NCI-H1092 treated with DMSO at 0.1 percent for 48 hours (cell line): ENCODE measurements at places on chromosomes 11 and 22.

- DNase-seq = no peak
These were observed 24.1 kb downstream of the GRAMD1B start for GRCh38 chr11:123454060-123454651.

GRCh38 chr11:11409901-11410300, 56.9 kb upstream of the CSNK2A3 start:
- DNase-seq = peak; percentile 68

- DNase-seq = no peak
These were observed 102.1 kb downstream of the MN1 start for GRCh38 chr22:27699383-27700019.

- no peak for DNase-seq
These were observed 211.0 kb upstream of the NAV2 start for GRCh38 chr11:19501631-19502030.

DNA sequence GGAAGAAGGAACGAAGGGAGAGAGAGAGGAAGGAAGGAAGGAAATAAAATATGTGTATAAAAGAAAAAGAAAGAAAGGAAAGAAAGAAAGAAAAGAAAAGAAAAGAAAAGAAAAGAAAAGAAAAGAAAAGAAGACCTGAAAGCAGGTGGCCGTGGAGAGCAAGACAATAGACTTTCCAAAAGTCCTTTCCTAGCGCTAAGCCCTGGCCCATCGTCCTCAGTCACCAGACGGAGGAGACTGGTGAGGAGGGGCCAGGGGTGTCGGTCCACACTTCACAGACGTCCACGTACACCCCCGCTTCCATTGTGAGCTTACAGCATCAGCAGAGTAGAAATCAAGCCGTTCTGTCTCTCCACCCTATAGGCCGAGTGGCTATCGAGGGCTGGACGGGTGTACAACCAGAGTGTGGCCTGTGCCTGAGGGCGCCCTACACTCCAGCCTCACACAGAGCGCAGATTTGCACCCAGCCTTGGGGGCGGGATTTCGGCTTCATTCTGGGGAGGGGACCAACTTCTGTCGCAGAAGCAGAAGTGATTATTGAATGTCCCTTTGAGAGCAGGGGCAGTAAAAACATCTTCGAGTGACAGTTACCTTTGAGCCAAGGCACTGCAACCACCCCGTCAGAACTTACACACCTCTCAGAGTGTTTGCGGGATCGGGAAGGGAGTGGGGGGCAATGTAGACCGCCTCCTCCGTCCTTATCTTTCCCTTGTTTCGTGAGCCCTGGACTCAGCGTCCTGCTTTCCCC, 2.0 kb upstream of the BSX start:
- peak; percentile 85 for DNase-seq

DNA sequence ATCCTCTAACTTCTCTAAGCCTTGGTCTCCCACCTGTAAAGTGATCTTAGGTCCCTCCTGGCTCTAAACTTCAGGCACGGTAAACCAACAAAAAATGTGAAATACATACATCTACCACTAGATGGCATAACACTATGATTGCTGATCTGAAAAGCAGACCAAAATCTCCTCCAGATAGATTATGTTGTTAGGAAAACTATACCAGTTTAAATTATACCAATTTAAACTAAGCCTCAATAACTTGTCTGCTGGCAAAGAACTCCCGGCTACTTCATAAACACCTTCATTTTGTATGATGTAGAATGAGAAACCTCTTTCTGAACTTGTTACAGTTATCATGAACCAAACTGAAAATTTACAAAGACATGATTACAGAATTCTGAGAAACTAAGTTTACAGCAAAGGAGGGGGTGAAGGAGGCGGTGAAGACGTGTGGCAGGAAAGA, 85.9 kb downstream of the SBF2 start:
- peak; percentile 48 for DNase-seq

GRCh38 chr11:74676596-74676995, 54.6 kb downstream of the CHRDL2 start:
- DNase-seq = no peak

GRCh38 chr11:44556735-44557409, 8.6 kb upstream of the CD82 start:
- peak; percentile 59 for DNase-seq

- no peak for DNase-seq
These were observed 60.2 kb downstream of the TNRC6B start for GRCh38 chr22:40237788-40238424.

DNA sequence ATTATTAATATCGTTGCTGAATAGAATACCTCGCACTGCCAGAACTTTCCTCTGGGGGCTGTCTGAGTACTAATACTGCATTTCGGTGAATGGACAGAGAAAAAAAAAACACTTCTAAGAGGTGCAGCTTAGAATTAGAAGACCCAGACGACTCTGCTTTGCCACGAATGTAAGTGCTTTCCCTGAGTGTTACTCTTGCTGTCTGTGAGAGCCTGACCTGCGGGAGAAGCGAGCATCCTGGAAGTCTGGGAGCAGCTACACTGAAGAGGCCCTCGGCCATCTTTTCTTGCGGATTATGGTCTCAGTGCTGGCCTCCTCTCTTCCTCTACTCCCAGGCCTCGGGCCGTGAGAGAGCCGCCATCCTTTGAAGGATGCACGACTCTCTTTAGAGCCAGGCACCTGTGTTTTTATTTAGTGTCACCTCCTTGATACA, 94.9 kb downstream of the SCN3B start:
- peak; percentile 84 for DNase-seq

DNA sequence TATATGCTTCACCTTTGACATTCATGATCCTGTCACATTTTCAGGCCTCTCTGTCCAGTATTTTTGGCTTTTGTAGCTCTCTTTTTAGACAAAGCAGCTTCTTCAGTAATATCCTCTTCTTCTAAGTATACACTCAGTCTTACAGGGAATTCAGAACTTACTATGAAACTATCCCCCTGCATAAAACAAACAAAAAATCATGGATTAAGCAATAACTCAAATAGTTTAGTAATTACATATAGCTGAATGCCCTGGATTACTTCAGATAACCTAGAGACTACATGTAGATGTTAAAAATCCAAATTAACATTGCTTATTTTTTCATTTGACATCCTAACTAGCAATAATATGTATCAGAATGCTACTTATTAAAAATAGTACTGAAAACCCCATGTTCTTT, 5.2 kb downstream of the TAF1D start:
- no peak for DNase-seq

- DNase-seq = no peak
These were observed 28.9 kb upstream of the CARD18 start for GRCh38 chr11:105168457-105168856.

DNA sequence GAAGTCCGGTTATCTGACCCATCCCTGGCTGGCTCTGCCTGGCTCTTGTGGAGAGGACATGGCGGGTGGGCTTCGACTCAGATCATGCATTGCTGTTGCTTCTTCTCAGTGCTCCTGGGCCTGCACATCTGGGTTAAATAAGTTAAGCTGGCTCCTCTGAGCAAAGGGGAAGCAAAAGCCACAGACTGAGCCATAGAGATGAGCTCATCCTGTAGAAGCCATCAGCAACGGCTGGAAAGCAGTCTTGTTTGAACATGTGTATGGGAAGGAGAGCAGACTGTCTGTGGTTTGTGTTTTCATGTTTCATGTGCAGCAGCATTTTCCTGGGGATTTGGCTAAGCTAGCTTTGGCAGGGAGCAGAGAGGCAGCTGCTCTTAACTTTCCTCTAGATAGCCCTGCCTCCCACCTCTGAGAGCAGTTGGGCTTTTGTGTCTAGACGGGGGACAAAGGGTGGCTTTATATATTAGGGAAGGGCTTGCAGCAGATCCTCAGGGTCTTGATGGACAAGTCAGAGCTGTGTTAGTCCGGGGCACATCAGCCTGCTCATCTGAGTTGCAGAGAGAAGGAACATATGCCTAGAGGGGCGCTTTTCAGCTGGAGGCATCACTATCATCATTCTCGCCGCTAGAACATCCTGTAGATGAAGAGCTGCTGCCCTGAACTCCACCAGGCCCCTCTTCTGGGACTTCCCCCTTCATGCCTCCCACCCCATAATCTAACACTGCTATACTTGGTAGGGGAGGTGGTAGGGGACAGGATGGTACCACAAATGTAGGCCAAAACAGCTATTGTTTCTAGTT, 14.9 kb downstream of the DCPS start:
- DNase-seq = no peak

DNA sequence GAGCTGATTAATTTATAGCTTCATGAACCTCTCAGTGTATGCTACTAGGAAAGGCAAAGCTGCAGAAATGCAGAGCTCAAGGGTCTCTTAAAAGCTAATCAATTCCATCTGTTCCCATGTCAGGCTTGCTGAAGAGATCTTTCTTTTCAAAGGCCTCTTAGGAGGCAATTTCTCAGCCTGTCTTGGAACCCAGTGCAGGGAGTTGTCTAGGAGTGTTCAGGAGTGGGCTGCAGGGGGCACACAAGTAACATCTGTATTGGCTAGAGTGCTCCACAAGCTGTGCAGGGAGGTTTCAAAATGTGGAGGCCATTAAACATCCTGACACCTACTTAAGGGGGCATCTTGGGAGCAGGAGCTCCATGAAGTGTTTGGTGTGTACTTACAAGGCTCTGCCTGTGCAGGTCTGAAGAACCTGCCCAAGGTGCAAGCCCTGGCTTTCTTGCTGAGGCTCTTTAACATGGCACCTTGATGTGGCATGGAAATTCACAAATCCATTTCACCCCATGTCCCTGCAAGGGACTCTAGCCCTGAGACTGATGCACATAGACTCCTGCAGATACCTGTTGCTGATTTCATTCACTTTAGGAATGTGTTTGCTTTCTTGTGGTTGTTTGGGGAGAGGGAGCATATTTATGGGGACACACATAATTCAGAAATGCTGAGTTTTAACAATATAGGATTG, 134.7 kb downstream of the ME3 start:
- DNase-seq = no peak

GRCh38 chr11:24574461-24574860, 77.6 kb downstream of the LUZP2 start:
- DNase-seq = no peak

DNA sequence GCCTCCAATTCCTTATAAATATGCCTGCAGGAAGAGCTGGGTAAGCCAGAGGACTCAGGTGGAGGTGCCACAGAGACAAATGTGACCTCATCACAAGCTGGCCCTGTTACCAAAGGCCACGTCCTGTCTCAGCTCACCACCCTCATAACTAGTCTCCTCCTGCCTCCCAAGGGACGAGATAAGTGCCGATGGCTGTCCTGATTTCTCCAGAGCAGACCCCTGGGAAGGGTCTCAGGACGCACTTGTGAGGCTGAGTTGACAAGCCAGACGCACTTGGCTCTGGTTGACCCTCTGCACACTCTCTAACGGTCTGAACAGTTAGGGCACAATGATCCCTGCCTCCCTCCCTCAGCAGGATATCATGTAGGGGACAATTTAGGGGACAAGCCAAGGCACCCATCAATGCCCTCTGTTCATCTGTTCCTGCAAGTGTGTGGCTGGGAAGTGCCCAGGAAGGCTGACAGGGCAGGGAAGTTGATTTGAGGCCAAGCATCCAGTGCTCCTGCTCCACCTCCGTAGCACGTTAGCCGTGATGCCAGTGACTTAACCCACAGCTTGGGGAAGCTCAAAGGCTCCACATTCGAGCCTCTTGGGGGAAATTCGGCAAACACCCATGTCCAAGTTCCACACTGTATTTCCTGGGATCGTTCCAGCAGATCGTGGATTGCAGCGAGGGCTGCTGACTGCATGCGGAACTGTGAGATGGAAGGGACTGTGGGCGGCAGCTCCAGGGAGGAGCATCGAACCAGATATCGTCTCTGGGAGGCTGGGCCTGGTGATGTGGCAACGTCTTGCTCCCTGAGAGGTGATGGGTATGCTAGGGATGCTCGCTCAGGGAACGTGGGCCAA, 2.8 kb downstream of the SMIM38 start:
- no peak for DNase-seq

DNA sequence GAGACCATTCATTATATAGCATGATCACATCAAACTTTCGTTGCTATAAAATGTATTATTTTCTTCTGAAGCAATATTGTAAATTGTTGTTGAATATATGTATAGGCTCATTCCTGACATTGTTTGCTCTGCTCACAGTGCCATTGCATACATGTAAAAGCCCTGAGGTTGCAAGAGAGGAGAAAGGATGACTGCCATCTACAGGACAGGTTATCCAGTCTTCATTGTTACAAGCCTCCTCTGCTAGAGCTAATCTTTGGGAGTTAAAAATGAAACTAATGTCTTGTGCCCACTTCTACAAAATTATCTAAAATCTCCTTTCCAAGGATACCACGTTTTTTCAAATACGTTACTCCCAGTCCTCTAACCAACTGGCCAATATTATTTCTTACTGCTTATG, 16.4 kb upstream of the OR5AL1 start:
- DNase-seq = no peak
